ENCODE measurements at places on chromosomes 5 and 9.

DNA sequence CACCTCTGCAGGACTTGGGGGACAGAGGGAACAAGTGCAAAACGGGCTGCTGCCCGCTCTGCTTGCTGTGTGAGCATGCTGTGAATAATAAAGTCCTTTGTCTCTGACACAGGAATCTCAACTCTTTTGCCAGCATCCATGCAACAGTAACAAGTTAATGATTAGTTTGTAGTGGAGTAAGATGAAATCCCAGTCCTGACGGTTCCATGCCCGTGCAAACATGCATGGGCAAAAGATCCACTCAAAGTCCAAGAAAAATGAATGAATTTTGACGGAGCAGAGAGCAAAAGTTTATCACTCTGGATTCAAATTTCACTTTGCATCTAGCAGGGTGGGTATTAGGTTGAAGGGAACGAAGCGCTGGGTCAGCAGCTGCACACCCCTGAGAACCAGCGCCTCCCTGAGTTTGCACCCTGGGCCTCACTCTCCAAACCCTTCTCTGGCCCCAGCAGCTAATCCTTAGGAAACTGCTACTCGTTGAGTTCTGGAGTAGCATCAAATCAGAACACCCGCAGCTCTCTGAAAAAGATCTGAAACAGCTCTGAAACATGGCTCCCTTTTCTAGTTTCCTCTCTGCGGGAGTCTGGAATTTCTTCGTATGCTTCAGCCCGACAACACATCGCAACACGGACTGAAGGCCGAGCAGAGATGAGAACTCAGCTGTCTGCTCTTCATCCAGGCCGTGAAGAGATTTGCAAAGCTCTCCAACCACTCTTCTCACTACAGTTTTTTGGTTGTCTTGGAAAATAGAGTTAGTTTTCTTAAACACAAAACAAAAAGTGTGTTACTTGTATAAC is 45.6 kb upstream of the RUFY1 start:
- DNase-seq, result no peak

GRCh38 chr5:170360709-170361108 is 28.5 kb downstream of the KCNMB1 start:
- DNase-seq, result no peak

- DNase-seq, result no peak
Observed at GRCh38 chr5:123559434-123559775, 47.4 kb downstream of the CSNK1G3 start.

GRCh38 chr5:33549982-33550567 is 109.3 kb downstream of the TARS1 start:
- no peak for DNase-seq

GRCh38 chr9:89234205-89235067 is 55.8 kb upstream of the SHC3 start:
- DNase-seq, result peak; percentile 4

- no peak for DNase-seq
Observed at GRCh38 chr5:142644640-142645361, 41.1 kb downstream of the FGF1 start.

DNA sequence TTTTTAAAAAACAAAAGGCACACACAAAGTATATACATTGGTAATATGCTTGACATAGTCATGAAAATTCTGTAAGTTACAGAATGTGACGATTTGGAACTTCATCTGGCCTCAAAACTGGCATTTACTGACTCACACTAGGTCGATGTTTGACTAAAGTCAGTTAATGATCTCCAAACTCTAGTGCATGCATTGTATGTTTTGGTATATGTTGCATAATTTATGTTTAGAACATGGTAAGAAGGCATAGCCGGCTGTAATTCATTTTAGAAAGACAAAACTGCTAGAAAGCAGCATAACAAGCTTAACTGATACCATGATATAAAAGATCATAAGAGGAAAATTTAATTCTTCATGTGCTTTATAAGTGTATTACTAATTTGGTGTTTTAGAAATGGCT is 58.6 kb upstream of the RICTOR start:
- DNase-seq, result no peak

- no peak for DNase-seq
Observed at GRCh38 chr5:763998-764781, 20.3 kb downstream of the ZDHHC11B start.

DNA sequence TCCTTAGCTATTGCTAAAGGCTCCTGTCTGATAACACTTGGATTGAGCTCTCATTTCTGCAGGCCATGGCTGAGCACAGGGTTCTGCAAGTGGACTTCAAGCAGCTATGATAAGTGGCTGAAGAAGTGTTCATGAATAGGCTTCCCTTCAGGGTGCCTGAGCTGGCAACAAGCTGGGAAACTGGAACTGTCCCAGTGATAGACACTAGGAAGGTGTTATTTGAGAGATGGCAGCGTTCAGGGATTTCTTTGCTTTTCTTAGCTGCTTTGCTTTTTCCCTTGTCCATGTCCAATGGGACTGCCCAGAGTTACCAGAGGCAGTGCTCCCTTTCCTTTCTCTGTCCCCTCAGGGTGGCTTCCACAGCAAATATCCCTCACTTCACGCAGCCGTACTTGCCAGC is 75.8 kb downstream of the INIP start:
- no peak for DNase-seq

DNA sequence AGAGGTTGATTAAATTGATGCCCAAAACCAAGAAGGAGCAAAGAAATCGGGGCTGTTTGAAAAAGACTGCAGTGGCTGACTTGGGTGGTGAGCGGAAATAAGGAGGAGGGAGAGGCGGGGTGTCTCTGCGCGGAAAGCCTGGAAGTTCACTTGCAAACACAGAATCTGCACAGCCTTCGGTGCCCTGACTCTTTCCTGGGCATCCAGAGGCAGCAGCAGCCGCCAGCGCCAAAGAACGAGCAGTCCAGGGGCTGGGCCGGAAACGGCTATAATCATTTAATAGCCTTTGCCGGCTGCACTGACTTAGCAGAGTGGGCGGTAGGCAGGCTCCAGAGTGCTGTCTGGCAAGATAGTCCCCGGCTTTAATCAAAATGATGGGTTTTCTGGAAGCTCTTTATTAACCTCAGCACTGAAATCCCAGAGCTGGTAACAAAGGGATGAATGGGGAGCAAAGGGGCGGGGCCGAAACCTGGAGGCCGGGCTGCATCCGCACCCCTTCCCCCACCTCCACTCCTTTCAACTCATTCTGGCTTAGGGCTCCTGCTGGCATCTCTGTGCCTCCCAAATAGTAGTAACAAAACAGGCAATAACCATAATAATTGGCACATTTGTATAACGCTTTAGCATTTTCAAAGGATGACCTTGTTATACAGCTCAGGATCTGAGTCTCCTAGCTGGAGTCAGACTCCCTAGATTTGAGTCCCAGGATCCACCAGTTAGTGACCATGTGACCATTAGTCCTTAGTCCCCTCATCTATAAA is 35.7 kb downstream of the PCDHAC2 start:
- DNase-seq, result no peak

DNA sequence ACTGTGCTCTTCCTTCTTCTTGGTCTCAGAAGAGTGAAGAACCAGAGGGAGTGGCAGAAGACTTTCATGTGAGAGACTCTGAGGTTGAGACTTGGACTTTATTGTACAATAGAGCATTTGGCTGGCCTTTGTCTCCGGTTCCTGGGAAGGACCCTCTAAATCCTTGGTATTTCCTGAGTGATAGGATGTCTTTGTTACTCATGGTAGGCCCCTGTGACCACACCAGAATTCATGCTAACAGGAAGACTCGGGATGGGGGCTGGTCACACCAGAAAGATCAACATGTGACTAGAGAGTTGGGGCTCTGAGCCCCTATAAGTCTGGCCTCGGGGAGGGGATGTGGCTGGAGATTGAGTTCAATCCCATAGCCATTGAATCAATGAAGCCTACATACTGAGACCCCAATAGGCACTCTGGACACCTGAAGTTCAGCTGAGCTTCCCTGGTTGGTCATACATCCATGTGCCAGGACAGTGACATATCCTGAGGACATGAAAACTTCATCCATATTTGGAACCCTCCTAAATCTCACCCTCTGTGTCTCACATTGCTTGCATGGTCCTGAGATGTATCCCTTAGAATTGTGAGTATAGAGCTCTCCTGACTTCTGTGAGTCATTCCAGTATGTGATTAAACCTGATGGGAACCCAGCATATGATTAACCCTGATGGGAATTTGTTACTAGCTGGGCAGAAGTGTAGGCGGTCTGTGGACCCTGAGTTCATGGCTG is 201.7 kb downstream of the GADD45G start:
- DNase-seq, result no peak

DNA sequence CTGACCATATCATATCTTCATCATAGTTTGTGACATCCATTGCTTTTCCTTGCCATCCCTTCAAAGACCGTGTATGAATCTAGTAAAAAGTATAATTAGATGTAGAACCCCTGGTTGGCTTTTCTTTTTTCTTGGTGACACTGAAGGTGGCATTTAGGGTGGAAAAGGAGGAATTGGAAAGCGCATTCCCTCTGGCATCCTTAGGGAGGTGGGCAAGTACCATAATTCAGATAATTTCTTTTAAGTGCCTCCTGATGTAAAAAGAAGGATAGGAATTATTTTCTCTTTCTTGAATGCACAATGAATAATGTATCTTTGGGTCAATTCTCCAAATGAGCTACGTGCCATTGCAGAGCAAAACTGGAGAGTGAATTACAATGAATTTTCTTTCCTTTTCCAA is 73.2 kb upstream of the SMARCA2 start:
- DNase-seq, result no peak

DNA sequence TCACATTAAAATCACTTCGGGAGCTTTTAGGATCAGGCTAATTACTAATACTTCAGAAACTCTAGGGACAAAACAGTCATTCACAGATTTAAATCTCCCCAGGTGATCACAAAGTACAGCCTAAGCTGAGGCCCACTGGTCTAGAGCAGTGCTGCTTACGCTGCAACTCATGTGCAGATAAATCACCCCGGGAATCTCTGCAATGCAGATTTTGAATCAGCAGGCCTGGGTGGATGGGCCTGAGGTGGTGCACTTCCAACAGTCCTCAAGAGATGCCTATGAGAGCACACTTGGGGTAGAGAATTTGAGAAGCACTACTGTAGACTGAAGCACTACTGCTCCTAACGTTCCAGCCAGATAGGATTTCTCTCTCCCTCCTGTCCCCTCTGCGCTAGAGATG is 28.4 kb downstream of the CSF1R start:
- DNase-seq, result no peak

- DNase-seq, result no peak
Observed at GRCh38 chr5:56070851-56071465, 76.2 kb upstream of the IL6ST start.

DNA sequence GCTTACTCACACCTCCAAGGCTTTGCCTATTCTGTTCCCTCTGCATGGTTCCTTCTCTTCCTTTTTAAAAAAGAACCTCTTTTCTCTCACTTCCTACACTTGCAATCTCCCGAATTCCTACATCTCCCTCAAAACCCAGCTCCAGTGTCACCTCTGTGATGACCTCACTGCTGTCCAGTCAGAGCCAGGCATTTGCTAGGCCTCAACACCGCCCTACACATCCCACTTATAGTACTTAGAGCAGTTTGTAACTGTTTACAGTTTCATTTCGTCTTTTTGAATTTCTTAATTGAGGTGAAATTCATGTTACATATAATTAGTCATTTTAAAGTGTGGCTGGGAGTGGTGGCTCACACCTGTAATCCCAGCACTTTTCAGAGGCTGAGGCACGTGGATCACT is 30.8 kb downstream of the CD14 start:
- no peak for DNase-seq

GRCh38 chr9:83234541-83234940 is 171.6 kb upstream of the RASEF start:
- no peak for DNase-seq

- DNase-seq, result no peak
Observed at GRCh38 chr5:175393897-175394296, 50.1 kb downstream of the DRD1 start.

GRCh38 chr9:22446589-22446949 is at the start of gene DMRTA1:
DMRTA1 (plus strand) TSS chr9:22446824; CDS start chr9:22447066, 242 bp downstream.
- peak; percentile 30 for DNase-seq

DNA sequence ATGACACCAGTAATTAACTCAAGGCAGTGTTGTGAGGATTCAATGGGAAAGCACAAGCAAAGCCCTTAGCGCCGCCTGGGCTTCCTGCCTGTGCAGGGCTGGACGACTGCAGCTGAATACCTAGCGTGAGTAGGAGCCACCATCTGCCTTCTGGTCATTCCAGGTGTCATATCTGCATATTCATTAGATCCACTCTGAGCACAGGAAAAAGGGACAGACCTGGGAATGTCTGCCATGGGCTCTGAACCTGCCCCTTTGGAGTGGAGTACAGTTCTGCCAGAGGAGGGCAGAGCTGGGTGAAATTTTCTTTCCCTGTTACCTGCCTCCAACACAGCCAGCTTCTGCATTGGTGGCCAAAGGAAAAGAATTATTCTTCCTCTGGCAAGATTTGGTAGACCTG is 298.8 kb downstream of the NSG2 start:
- DNase-seq, result no peak

DNA sequence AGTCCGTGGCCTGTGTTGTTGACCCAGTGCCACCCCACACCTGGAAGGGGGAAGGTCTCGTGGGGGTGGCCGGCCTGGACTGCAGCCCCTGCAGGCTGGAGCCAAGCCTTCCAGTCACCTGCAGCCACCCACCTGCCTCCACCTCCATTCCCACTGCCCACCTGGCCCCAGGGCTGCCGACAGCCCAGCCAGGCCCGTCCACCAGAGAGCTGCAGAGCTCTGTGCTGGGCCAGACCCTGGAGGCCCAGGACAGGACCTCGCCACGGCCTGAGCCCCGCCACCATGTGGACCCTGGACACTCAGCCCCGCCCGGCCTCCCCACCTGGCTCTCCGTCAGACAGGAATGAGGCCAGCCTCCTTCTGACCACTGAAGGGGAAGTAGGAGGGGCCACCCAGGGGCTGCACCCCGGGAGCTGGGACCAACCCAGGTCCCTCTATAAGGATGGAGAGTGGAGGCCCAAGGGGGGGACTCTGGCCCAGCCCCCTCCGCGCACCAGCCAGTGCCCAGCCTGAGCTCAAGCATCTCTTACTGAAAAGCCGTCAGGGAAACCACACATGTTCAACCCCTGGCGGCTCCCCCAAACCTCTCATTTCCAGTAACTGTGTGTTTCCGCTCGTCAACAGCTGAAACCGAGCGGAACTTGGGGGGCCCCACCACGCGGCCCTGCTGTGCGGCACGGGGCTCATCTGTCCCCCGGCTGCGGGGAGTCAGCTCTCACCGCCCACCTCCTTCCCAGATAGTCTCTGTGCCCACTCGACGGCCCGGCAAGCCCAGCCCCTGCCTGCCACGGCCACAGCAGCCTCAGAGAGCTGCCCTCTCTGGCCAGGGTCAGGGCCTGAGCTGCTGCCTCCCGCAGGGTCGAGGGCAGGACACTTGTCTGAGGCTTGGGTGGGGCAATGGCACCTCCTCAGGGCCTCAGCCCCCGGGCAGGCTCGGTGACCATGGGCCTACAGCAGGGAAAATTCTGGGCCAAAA is 12.8 kb downstream of the NOTCH1 start:
- no peak for DNase-seq

GRCh38 chr5:14062178-14062577 is 81.0 kb upstream of the TRIO start:
- no peak for DNase-seq

DNA sequence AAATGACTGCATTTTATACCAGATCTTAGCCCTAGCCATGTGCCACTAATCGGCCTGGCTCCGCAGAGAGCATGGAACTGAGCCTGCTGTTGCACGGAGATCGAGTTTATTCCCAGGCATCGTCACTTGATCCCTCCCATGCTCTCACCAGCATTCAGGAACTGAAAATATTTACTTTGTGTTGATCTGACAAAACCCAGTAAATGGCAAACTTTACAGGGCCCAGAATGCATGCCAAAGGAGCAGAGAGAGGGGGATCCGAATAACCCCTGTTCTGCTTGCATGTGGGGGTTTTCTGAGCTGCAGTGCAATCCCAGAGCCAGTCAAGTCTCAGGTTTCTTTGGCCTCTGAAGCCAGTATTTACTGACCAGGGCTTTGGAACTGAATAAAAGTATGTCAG is 87.3 kb downstream of the GAS1 start:
- no peak for DNase-seq

Measured in NCI-H1930 (cell line).